Cortex of kidney (tissue), 1 donor: ENCODE measurements at places on chromosomes 7 and 10.

DNA sequence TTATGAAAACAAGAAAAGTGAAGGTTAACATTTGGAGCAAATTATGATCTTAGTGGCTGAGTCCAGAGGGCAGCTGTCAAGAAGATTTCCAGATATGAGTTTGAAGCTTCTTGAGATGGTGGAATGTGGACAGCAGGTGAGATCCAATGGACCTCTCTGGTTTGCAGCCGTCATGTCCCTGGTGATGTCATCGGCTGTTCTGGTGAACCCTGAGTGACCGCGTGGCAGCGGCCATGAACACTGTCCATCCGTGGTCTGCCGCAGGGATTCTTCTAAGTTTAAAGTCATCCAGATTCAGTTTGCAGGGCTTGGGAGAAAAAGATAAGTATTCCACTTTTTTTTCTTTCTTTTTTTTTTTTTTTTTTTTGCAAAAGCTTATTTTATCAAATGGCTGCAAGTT, 15.8 kb upstream of the VIPR2 start:
- no peak for DNase-seq

- no peak for DNase-seq
Measured at GRCh38 chr7:155454183-155455112, 3.5 kb upstream of the EN2 start.

DNA sequence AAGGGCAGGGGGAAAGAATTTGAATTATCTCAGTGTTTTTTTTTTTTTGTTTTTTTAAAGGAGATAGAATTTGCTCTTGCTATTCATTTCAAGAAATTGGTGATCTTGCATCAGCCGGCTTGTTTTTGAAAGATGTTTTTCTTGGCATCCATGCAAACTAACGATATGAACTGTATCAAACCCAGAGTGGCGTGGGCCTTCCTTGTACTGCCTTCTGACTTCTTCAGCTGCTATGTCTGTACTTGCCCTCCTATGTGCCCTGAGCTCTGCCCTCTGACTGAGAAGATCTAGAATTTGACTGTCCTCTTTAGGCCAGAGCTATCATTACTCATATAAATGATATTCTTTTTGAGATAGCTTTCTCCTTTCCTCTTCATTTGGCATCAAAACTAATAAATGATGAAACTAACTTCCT, 183.1 kb downstream of the EXOC4 start:
- DNase-seq, result no peak

- DNase-seq, result no peak
Measured at GRCh38 chr10:88070080-88070880, 206.9 kb downstream of the PTEN start.

DNA sequence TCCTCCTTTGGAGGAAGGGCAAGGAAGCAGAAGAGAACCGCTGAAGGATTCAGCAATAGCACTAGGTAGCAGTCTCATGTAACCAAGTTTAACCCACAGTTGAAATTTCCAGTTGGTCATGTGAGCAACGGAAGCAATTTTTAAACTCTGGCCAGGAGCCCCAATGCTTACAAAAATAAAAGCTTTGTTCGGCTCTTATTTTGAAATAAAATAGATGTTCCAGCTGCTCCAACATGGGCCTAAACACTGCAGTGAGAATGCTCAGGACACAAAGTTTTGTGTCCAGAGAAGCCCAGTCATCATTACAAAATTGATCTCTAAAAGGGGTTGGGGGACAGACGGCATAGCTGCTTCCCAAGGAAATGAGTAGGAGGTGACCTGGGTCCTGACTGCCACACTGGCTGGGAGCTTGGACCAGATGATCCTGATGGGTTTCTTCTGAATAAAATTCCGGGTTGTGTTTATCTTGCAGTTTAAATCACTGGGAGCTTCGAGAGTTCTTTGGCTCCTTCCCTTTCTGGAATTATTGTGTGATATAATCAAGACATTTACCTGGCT, 452 bp upstream of the TMEM140 start:
- DNase-seq, result no peak

GRCh38 chr7:157784979-157785441, 448.2 kb downstream of the DNAJB6 start:
- DNase-seq, result no peak

DNA sequence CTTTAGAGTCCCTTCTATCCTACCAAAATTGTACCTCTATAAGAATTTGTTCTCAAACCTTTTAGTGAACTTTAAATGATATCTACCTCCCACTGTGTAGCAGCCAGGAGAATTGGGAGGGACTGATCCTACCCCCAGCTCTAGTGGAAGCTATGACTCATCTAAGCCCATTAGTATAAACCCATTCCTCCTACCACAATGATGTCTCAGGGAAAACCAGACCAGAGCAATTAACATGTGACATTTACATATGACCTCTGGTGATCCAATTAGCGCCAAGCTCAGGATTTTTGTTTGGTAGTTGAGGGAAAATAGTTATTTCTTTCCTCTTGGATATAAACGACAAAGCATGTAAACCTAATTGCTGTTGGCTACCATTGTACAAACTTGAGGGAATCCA, 33.1 kb upstream of the R3HCC1L start:
- DNase-seq, result no peak

- no peak for DNase-seq
Measured at GRCh38 chr7:28408960-28409715, 3.2 kb upstream of the CREB5 start.

GRCh38 chr7:106018566-106019469, 55.8 kb downstream of the CDHR3 start:
- no peak for DNase-seq

GRCh38 chr10:121843379-121843778, 84.5 kb downstream of the ATE1 start:
- no peak for DNase-seq
